ENCODE measurements at places on chromosomes 3 and 15. TPM values are rescaled to one million over a fixed set of nuclear protein-coding genes. Genes with fewer than 3 reads are reported as not detected.

Gene PARP9
- total RNA-seq: 31.9 TPM

Gene PRKCD
- total RNA-seq: 34.1 TPM

- DNase-seq: no peak
Observed at GRCh38 chr15:60454824-60455223, 24.1 kb downstream of the ICE2 start.

Gene PDE12
- 16.4 TPM for total RNA-seq

DNA sequence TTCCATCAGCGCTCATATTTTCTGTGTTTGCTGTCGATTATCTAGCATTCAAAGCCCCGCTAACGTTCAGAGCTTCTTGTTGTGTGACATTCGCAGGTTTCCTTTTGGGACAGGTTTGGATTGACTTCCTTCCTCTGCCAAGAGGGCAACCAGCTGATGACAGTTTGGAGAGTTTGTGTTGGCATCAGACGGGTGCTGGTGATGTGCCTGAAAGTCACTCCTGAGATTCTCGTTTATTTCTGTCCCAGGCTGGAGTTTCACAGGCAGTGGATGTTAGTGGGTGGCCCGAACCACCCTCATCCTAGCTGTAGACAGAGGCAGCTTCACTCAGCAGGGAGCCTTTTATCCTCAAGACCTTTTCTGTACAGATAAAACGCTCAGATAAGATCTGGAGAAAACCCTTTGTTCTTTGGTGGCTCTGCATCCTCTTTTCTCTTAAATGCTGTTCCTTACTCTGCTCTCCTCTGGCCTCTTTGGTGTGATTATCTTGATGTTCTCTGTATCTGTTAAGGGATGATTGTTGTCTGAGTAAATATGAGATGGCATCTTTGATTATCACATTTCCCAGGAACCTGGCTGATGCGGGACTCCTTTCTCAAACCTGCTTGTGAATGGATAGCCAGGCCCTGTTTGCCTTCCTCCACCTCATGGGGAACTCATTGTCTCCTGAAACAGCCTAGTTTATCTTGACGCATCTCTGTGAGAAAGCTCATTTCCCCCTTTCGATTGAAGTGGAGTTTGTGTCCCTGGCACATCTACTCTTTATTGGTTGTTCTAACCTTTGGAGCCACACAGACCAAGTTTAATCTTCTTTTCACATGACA lies 35.9 kb downstream of the CGNL1 start:
- no peak for DNase-seq

- no peak for DNase-seq
Observed at GRCh38 chr15:78301326-78301725, 1.9 kb upstream of the SKIC8 start.

- no peak for DNase-seq
Observed at GRCh38 chr15:78931439-78932257, 13.2 kb downstream of the CTSH start.

DNA sequence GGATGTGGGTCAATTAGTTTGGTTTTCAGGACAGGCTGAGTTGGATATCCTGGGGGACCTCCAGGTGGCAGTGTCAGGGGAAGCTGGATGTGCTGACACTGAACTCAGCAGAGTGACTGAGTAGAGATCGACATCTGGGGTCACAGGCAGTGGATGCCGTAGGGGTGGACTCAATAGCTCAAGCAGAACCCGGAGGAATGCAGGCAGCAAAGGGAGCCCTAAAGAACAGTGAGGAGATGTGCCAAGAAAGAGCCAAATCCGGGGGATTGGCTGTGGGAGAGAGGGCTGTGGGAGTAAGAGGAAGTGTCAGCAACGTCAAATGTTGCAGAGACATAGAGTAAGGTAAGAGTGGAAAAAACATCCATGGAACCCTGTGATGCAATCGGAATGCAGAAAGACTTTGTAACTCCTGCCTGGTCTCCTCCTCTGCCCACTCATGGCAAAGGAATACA lies 11.6 kb downstream of the CCR5AS start:
- DNase-seq: no peak

Gene HTR3E
- total RNA-seq: not detected

Gene LINGO1
- 2.2 TPM for total RNA-seq

Gene ITIH1
- total RNA-seq: 2.6 TPM

GRCh38 chr3:196654735-196655090 lies 15.2 kb downstream of the NRROS start:
- no peak for DNase-seq
